Lung (tissue), 17 donors: ENCODE measurements at places on chromosomes 7 and 10. TPM values are rescaled to one million over a fixed set of nuclear protein-coding genes. Genes with fewer than 3 reads are reported as not detected.

Gene EGR2
- total RNA-seq: 0.82 TPM

Gene PRSS37
- not detected for total RNA-seq

Gene CAV2
- total RNA-seq: 214 TPM

GRCh38 chr7:8217200-8218068, 44.5 kb downstream of the ICA1 start:
- DNase-seq: no peak

GRCh38 chr7:48025624-48026023, 3.3 kb downstream of the SUN3 start:
- DNase-seq: no peak

- DNase-seq: no peak
Observed at GRCh38 chr7:96337519-96337918, 15.6 kb upstream of the SLC25A13 start.

GRCh38 chr7:1761097-1761496, 91.0 kb downstream of the ELFN1 start:
- no peak for DNase-seq

DNA sequence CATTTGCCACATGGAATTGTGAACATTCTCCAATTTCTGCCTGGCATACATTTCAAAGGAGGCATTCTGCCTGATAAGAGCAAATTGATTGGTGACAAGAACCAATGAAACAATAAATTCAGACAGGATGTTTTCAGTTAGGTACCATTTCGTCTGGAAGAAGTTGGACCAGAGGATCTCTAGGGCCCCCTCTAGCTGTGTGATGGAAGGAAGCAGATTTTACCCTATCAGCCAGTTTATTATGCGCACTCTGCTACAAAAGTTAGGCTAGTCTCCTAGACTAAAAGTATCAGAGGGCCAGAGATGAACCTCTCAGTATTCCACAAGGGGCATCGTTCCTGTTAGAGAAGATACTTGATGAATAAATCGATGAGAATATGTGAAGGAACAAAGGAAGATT, 118.0 kb downstream of the BUB3 start:
- no peak for DNase-seq

DNA sequence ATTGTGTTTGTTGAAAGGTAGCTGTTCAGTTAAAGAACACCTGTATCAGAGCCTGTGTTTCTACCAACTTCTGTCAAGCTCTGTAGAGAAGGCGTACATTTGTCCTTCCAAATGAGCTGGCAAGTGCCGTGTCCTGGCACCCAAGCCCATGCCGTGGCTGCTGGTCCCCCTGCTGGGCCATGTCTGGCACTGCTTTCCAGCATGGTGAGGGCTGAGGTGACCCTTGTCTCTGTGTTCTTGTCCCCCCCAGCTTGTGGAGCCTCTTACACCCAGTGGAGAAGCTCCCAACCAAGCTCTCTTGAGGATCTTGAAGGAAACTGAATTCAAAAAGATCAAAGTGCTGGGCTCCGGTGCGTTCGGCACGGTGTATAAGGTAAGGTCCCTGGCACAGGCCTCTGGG, 154.9 kb downstream of the EGFR start:
- no peak for DNase-seq
